NCI-H446 treated with DMSO at 0.1 percent for 48 hours (cell line): ENCODE measurements at places on chromosomes 2 and 18.

DNA sequence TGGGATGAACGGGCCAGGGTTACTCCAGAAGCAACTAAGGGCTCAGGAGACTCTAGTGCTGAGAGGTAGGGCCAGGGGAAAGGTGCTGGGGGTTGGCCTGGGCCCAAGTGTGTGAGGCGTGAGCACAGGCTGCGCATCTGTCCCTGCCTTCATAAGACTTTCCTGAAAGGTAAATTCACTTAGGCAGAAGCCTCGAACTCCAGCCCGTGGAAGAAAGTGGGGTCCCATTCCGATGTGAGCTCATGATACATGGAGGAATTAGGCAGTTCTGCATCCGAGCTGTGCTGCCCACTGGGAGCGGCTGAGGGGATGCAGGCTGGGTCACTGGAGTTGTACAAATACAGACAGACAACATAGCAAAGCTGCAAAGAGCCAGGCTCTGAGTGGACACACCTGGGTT is 16.2 kb downstream of the PARD6G start:
- DNase-seq = no peak

DNA sequence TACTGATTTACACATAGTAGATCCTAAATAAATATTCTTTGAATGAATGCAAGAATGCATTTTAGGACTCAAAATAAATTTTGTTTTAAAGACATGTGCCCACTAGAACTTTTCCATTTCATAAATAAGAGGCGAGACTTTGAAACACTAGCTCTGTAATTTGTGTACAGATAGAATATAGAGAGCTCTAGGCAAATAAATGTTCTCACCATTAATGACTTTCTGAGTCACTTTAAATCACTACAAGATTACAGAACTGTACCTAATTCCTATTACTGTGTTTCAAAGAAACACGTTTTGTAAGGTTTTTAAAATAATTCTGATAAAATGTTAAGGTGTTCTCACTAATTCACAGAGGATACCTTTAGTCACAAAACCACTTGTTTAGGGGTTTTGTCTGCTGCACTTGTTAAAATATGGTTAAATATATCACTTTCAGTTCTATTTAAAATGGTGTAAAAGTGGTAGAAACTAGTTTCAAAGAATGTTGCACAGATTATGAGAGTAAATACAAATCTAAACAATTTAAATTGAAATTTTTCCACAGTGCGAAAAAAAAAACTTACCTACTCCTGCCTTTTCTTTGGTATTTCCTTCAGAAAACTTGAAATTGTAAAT is 158.7 kb upstream of the ZC3H15 start:
- DNase-seq = no peak

GRCh38 chr18:8976606-8977005 is 125.9 kb upstream of the NDUFV2 start:
- no peak for DNase-seq

GRCh38 chr18:10681581-10682367 is 155.9 kb downstream of the NAPG start:
- no peak for DNase-seq

GRCh38 chr2:70514612-70515055 is 39.0 kb downstream of the TGFA start:
- no peak for DNase-seq

- DNase-seq = no peak
Measured at GRCh38 chr2:208491641-208492040, 85.0 kb downstream of the PTH2R start.

DNA sequence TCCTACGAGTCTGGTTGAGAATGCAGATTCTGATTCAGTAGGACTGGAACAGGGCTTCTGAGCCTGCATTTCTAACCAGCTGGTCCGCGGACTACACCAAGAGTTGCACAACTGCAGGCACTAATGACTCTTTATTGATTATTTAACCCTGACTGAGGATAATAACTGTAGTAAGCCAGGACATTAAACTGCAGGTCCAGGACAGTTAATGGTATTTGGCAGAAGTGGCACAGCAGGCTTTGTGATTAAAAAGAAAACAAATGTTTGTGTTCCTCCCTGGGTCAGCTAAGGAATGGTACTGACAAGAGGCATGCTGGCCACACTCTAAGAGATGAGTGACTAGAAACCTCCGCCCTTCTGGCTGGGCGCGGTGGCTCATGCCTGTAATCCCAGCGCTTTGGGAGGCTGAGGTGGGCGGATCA is 59.4 kb downstream of the ALPK2 start:
- no peak for DNase-seq

DNA sequence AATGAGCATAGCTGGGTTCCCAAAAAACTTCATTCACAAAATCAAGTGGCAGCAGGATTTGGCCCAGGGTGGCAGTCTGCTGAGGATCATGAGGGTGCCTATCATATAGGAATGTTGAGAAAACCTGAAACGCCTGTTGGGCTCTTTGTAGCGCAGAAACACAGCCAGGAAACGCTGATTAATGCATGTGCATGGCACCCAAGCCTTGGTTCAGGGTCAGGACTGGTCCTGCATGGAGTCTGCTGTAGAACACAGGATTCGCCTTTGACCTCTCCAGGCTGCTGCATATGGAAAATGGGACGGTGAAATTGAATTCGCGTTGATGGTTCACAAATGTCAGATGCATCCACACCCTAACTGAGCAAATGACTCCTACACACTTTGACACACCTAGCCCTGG is 227.9 kb upstream of the COPS8 start:
- DNase-seq = no peak

GRCh38 chr2:111207851-111208250 is 87.1 kb downstream of the BCL2L11 start:
- DNase-seq = no peak

DNA sequence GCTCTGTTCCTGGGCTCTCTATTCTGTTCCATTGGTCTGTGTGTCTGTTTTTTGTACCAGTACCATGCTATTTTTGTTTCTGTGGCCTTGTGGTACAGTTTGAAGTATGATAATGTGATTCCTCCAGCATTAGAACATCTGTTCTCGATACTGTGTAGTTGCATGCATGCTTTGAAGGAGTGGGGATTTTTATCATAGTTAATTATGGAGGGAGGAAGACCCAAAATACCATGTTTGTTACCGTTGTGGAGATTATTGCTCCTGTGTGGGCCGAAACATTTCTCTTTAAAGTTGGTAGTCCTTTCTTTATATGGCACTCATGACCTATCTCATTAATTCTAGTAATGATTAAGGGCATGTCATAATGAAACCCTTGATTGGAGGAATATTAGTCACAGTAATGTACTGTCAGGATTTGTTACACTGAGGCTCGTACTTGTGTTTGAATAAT is 87.6 kb downstream of the TTC27 start:
- DNase-seq = no peak
